ENCODE measurements at places on chromosomes 7 and 10.

DNA sequence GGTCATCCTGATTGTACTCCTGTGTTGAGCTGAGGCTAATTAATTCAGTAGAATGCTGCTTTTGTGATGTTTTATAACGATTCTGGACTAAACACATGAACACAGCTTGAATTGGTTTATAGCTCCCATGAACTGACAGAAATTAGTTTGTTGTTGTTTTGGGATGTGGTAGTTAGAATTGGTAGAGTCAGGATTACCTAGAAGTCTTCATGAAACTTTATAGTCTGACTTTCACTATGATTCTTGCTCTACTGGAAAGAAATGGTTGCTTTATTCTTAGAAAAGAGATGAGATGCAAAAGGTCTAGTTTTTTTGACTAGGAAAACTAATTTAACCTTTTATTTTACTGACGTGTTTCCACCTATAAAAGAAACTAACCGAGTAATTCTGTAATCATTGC lies 23.4 kb upstream of the TRUB1 start:
- no peak for DNase-seq

GRCh38 chr10:131746785-131747184 lies 154.0 kb upstream of the PPP2R2D start:
- peak; percentile 57 for DNase-seq

DNA sequence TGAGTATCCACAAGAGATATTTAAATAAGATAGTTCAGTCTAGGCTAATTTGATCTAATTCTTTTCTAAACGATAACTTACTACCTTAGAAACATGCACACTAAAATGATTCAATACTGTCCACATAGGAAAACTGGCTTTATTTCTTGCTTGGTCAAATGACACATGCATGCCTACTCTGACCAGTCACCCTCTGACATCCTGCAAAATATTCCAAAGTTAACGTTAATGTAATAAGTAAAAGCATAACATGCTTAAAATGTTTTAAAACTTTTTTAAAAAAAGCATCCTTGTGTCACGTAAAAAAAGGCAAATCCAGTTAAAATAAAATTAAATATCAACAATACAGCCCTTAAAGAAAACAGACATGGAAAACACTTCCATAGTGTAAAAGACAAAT lies 70.2 kb downstream of the UBE2H start:
- no peak for DNase-seq

DNA sequence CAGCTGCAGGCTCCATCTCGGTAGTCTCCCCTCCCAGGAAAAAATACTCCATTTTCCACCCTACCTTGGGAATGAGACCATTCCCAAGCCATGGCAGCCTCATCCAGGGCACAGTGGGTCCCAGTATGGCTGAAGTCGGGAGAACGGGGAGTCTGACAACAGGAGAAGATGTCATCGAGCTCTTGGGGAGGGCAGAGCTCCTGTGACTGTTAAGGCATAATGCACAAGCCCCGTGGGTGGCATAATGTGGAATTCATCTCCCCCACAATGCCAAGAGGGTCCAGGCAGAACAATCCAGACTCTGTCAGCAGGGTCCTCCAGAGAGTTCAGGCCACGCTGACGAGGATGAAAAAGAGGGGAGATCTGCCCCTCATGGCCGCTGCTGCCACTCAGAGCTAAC lies 279.4 kb downstream of the PLXNA4 start:
- DNase-seq: no peak
